ENCODE measurements at places on chromosomes 1 and 21.

GRCh38 chr21:19914028-19914427 is 1084.2 kb upstream of the NCAM2 start:
- no peak for ATAC-seq

- ATAC-seq = no peak
Observed at GRCh38 chr1:118650107-118650807, 337.9 kb downstream of the TBX15 start.

- no peak for ATAC-seq
Observed at GRCh38 chr1:8747879-8748825, 69.3 kb downstream of the RERE start.

DNA sequence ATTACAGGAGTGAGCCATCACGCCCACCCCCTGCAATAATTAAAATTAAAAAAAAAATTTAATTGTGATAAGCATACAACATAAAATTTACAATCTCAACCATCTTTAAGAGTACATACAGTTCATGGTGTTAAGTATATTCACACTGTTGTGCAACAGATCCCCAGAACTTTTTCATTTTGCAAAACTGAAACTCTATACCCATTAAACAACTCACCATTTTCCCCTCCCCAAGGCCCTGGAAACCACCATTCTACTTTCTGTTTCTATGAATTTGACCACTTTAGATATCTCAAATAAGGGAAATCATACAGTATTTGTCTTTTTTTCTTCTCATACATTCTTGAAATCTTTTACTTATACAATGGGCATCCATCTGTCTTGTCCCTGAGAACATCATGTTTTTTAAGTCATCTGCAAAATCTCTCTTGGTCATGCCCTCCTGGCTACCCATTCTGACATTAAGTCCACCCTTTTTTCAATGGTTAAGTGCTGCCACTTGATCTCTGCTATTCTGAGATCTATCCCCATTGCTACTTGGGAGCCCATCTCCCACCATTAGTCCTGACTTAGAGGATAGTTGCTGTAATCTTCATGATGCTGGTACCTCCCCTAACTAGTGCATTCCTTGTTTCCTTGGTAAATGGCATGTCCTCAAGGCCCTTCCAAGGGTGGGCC is 39.4 kb upstream of the ZFYVE9 start:
- ATAC-seq = peak; percentile 39

GRCh38 chr1:237677979-237678378 is 212.7 kb downstream of the ZP4 start:
- no peak for ATAC-seq

DNA sequence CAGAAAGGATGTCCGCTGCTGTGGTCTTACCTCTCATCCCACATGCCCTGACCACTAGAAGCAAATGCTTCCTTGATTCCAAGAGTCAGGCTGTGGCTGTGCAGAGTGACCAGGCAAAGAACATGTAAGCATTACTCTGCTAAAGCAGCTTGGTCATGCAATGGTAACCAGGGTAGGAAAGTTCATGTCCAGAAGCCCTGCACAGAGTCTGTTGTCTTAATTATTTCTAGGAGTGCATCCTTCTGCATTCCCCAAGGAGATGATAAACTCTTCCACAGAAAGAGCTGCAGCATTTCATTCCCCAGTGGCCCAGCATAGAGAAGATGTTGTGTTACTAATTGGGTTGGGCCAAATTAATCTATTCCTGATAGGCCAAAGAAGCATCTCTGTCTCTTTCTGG is 10.1 kb upstream of the UTP25 start:
- no peak for ATAC-seq

DNA sequence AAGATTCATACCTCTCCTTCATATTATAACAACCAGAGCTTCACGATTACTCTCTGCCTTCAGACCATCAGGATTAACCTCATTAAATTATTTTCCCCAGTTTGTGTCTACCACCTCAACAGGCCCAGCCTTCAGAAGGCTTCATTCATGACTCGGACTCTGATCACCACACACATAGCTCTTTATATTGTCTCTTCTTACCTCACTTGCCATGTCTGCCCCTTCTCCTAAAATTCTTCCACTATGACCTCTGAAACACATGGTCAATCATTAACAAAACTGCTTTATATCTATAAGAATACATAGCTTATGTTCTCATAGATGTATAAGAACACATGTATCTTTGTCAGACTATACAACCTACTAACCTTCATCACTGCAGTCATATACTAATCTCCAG is 79.8 kb downstream of the USP1 start:
- ATAC-seq = no peak

GRCh38 chr1:90709535-90709934 is 7.6 kb downstream of the BARHL2 start:
- no peak for ATAC-seq

DNA sequence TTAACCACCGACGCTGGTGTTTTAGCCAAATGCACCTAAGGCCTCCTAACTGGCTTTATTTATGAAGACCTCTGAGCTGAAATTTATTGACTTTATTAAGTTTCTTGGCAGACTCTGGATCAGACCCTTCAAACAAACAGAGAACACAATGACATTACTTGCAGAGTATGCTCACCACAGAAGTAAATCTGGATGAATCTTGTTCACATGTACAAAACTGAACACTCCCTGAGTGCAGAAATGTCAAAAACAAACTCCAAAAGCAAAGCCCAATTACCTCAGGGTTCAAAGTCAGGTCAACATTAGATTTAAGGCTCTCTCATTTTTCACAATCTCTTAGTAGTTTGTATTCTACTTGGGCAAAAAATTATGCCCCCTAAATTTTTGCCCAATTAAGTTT is 218.6 kb downstream of the SLC45A1 start:
- ATAC-seq = no peak

DNA sequence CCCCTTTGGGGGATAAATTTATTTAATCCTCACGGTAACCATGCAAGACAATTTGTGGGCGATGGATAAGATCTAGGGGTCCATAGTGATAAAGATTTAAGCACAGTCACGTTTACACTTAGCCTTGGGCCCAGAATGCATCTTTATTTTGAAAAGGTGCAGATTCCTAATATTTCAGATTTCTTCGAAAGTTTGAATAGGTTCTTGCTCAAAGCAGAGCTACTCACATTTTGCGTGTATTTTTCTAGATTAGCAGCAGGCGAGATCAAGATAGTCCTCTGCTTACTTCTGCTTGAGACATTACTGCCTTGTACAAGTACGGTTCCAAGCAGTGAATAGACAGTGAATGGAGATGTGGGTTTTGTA is 647 bp downstream of the TSEN15 start:
- no peak for ATAC-seq

DNA sequence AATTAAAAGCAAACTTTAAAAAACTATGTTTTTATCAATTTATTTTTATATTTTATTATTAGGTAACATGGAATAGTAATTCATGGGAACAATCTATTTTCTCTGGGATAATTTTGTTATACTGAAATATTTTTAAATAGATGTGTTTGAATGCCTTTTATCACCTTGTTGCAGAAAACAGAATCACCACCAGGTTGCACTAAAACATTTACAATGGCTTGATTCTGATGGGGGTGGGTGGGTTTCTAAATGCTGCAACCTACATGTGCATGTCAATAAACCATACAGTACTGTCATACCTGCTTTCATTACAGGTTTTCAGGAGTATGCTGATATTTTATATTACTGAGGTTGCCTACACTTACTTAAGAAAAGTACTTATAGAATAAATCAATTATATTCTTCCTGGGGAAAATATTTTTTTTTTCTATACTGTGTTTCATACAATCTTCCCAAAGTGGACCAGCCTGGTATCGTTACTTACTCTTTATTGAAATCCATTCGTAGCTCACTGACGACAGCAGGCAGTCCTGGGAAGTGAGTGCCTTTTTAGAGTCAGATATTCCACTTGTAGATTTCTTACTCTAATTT is 132.8 kb downstream of the PTPRC start:
- ATAC-seq = no peak

Data from activated T-helper 17 cell treated with anti-CD3 and anti-CD28 coated beads, Interleukin-2, amount 50 U/mL, for 72 hours (primary cell).